Activated CD8-positive, alpha-beta memory T cell treated with anti-CD3 and anti-CD28 coated beads for 36 hours (primary cell): ENCODE measurements at places on chromosomes 12 and 14. TPM values are rescaled to one million over a fixed set of nuclear protein-coding genes. Genes with fewer than 3 reads are reported as not detected.

FAM222A gene
- 2.1 TPM for total RNA-seq

INHBC gene
- not detected for total RNA-seq

KRT71 gene
- total RNA-seq: not detected

GDF3 gene
- not detected for total RNA-seq

RFLNA gene
- total RNA-seq: not detected

STX2 gene
- total RNA-seq: 19.4 TPM

IAPP gene
- total RNA-seq: not detected

ADSS1 gene
- total RNA-seq: 1.7 TPM

GPRC5D gene
- not detected for total RNA-seq

A2M gene
- not detected for total RNA-seq

OR4E2 gene
- total RNA-seq: not detected

ERBB3 gene
- total RNA-seq: 0.97 TPM

PYGL gene
- 1.3 TPM for total RNA-seq

AQP6 gene
- not detected for total RNA-seq

KRT3 gene
- total RNA-seq: not detected

KRT75 gene
- total RNA-seq: not detected

TAS2R9 gene
- total RNA-seq: not detected

DTX1 gene
- total RNA-seq: 3.1 TPM

GALNT4 gene
- 6.3 TPM for total RNA-seq

JAG2 gene
- 1.7 TPM for total RNA-seq

PPFIA2 gene
- not detected for total RNA-seq

PPP4R4 gene
- total RNA-seq: 1.4 TPM

CLEC4C gene
- total RNA-seq: not detected

CEP128 gene
- total RNA-seq: 19.7 TPM

DPY19L2 gene
- total RNA-seq: 8.7 TPM

HOXC9 gene
- not detected for total RNA-seq

C12orf50 gene
- not detected for total RNA-seq

POTEG gene
- total RNA-seq: not detected

HOXC6 gene
- not detected for total RNA-seq

MANSC1 gene
- total RNA-seq: 0.23 TPM

KCNMB4 gene
- total RNA-seq: 0.40 TPM

PRPH gene
- total RNA-seq: not detected

RAD51AP1 gene
- 30.0 TPM for total RNA-seq

TAS2R30 gene
- 0.80 TPM for total RNA-seq

CIROP gene
- total RNA-seq: not detected

TSPAN19 gene
- total RNA-seq: not detected

ACSM4 gene
- not detected for total RNA-seq

KIF21A gene
- total RNA-seq: 48.9 TPM

PLEKHG7 gene
- not detected for total RNA-seq

LRRIQ1 gene
- total RNA-seq: not detected

GPX2 gene
- total RNA-seq: not detected

POTEM gene
- total RNA-seq: not detected

FAM181A gene
- total RNA-seq: not detected

SLC5A8 gene
- total RNA-seq: not detected

UNC79 gene
- not detected for total RNA-seq

SIX6 gene
- total RNA-seq: not detected

MIP gene
- total RNA-seq: not detected

ANKS1B gene
- 0.21 TPM for total RNA-seq

MDGA2 gene
- total RNA-seq: not detected

BMP4 gene
- not detected for total RNA-seq

LRTM2 gene
- total RNA-seq: not detected

ATXN7L3B gene
- total RNA-seq: 19.3 TPM

WIF1 gene
- total RNA-seq: not detected

MMP19 gene
- not detected for total RNA-seq

MUCL1 gene
- not detected for total RNA-seq

CNTN1 gene
- not detected for total RNA-seq

ITGA7 gene
- total RNA-seq: 3.6 TPM

SOX5 gene
- total RNA-seq: 0.04 TPM
